ENCODE measurements at places on chromosomes 11 and 22. TPM values are rescaled to one million over a fixed set of nuclear protein-coding genes. Genes with fewer than 3 reads are reported as not detected.

Gene DTX4
- 0.07 TPM for total RNA-seq

Gene PACSIN3
- 4.1 TPM for total RNA-seq

Gene EXT2
- total RNA-seq = 18.4 TPM

Gene TMPRSS13
- total RNA-seq = 1.7 TPM

Gene CASP5
- total RNA-seq = not detected

Gene FOLR3
- not detected for total RNA-seq

Gene NF2
- 43.1 TPM for total RNA-seq

Gene ME3
- 4.0 TPM for total RNA-seq

Gene FGF3
- not detected for total RNA-seq

Gene C11orf87
- not detected for total RNA-seq

Gene DDIAS
- 16.9 TPM for total RNA-seq

Gene C11orf16
- total RNA-seq = not detected

Gene LARGE2
- total RNA-seq = 1.1 TPM

Gene MS4A3
- not detected for total RNA-seq

Gene CELSR1
- 0.46 TPM for total RNA-seq

Gene DLG2
- 2.1 TPM for total RNA-seq

Gene MYBPC3
- total RNA-seq = not detected

Gene KCTD14
- 0.21 TPM for total RNA-seq

Gene CSNK2A3
- 2.1 TPM for total RNA-seq

Gene TMEM25
- 12.2 TPM for total RNA-seq

Gene APOBEC3H
- total RNA-seq = 5.2 TPM

Gene IFITM1
- total RNA-seq = 248 TPM

Gene TESMIN
- total RNA-seq = 3.5 TPM

Gene CSF2RB
- total RNA-seq = 0.30 TPM

Gene RFPL2
- not detected for total RNA-seq
